Activated naive CD8-positive, alpha-beta T cell treated with anti-CD3 and anti-CD28 coated beads for 36 hours (primary cell): ENCODE measurements at places on chromosomes 12 and 14.

DNA sequence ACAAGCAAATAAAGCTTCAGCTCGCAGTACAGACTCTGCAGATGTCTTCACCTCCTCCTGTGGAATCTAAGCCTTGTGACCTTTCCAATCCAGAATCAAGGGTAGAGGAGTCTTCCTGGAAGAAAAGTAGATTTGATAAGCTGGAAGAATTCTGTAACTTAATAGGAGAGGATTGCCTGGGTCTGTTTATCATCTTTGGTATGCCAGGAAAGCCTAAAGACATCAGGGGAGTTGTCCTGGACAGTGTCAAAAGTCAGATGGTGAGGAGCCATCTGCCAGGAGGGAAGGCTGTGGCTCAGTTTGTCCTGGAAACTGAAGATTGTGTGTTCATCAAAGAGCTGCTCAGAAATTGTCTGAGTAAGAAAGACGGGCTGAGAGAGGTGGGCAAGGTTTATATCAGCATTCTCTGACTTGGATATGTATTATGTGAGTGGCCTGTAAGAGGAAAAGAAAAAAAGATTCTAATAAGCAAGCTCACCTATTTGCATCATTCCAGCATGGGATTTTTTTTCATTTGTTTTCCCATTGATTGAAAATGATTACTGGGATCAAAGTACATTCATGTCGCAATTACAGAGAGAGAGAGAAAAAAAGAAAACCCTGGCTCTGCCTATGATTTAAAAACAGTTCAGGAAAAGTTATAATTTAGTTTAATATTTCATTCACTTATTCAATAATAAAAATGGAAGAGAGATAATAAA is 767 bp downstream of the REP15 start:
- no peak for DNase-seq

GRCh38 chr12:55972042-55972441 is 1.8 kb upstream of the RAB5B start:
- no peak for DNase-seq

- no peak for DNase-seq
Measured at GRCh38 chr12:68470664-68471328, 138.6 kb upstream of the MDM1 start.

GRCh38 chr14:75432411-75432810 is 4.6 kb downstream of the JDP2 start:
- no peak for DNase-seq

DNA sequence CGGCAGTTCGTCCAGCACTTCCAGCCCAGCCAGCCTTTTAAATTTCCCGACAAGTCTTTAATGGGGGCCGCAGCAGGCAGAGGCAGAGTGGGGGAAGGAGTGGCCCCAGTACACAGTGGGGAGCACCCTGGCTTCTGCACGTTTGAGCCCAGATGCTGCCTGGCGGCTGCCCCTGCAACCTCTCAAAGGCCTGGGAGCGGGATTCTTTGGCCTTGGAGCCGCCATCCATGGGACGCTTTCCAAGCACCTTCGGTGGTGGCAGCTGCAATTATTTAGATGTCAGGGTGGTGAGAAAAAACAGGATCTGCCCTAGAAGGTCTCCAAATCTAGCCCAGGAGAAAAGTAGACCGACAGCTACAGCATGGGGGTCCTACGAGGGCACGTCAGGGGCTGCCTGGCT is 46.0 kb downstream of the FAM222A start:
- DNase-seq: no peak

GRCh38 chr12:16606201-16606849 is 363 bp upstream of the LMO3 start:
- no peak for DNase-seq

- DNase-seq: peak; percentile 42
Measured at GRCh38 chr12:93572712-93573551, 457 bp downstream of the SOCS2 start.

DNA sequence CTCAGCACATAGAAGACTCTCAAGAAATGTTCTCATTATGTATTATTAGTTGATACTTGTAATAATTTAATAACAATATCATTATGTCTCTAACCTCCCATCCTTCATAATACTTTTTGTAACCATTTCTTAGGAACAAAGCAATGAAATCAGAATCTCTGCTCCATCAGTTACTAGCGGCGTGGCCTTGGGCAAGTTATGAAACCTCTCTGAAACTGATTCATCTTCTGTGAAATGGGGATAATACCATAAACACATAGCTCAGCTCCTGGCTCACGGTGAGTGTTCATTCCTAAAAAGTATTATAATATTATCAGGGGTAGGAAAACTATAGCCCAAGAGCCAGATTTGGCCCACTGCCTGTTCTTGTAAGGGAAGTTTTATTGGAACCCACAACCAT is 11.4 kb upstream of the CMKLR1 start:
- no peak for DNase-seq

DNA sequence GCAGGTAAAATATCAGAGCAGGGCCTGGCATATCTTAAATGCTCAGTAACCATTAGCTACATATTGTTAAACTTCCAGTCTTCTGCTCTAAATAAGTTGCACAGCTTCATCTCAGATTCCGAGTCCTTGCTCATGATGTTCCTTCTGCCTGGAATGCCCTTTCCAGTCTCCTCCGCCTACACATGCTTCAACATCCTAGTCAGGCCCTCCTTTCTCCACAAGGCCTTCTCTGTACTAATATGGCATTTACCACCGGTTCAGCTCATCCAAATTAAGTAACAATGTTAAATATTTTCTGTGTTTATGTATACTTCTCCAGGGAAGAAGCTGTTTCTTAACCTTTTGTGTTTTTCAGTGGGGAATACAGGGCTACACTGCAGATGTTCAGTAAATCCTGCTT is 8.5 kb downstream of the DHH start:
- DNase-seq: no peak

GRCh38 chr14:102111101-102111500 is 24.3 kb upstream of the HSP90AA1 start:
- DNase-seq: no peak

GRCh38 chr12:112904571-112904970 is 2.2 kb upstream of the OAS1 start:
- no peak for DNase-seq

GRCh38 chr12:89787763-89788162 is 79.1 kb upstream of the ATP2B1 start:
- no peak for DNase-seq

GRCh38 chr14:68846466-68846865 is 53.6 kb upstream of the ZFP36L1 start:
- no peak for DNase-seq

DNA sequence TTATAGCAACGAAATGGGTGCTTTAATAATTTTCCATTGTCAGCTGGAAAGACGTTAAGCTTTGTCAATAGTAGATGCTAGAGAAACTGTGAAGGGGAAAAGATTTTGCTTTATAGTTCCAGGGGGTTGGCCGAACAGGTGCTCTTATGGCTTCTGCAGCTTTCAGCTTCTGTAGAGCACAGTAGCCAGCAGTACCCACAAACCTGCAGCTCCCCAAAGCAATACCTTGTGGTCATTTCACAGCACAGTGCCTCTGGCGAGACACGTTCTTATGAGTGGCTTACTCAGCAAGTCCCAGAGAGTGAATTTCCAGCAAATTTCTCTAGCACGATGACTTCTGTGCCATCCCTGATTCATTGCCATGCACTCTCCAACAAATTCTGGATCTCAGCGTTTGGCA is 416.3 kb upstream of the ATP2B1 start:
- DNase-seq: no peak

GRCh38 chr12:117981267-117981666 is 12.5 kb upstream of the KSR2 start:
- no peak for DNase-seq

DNA sequence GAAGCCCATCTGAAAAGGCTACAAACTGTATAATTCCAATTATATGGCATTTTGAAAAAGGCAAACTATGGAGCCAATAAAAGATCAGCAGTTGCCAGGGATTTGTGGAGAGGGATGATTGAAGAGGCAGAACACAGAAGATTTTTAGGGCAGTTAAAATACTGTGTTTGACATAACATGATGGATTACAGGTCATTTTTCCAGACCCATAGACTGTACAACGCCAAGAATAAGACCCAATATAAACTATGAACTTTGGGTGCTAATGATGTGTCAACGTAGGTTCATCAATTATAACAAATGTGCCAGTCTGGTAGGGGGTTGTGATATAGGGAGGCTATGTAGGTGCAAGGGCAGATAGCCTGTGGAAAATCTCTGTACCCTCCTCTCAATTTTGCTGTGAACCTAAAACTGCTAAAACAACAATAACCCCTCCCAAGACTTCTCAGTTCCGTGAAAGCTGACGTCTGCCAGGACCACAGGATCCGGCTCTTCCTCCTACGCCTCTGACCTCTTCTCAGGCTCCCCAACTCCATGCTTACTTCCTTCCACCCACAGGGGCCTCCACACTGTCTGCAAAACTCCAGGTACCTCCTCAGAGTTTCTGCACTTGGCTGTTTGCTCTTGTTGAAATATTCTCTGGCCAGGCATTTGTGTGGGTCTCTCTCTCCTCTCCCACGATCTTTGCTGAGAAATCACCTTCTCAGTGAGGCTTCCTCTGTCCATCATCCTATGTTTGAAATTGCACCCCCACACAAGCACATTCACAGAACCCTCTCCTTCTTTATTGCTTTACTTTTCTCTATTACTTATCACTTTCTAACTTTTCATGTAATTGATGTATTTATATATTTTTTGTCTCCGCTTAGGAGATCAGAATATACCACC is 131.4 kb downstream of the BBS10 start:
- DNase-seq: no peak

DNA sequence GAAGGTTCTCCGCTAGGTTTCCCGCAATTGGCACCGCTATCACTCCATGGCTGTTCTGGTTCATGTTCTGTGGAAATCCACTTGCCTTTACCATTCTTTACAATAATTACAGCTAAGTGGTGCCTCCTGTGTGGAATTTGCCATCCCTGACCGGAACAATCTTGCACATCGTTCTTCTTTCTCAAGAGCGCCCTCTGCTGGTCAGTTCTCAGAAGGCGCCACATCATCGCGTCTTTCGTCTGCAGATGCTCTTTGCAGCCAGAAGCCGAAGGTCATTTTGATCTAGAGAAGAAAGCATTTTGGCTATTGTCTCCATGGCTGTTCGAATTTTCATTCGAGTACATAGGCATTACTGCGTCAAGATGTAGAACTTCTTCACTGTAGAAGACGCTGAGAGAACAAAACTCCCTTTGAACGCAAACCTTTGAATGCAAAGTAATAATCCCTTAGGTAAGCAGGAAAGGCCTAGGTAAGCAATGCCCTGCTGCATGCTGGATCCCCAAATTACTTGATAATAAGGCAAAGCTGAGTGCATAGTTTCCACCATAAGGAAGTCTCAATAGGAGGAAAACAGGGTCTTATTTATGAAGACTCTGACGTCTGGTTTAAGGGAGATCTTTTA is 10.1 kb upstream of the RTRAF start:
- peak; percentile 72 for DNase-seq

GRCh38 chr14:91297081-91297711 is 52.7 kb upstream of the GPR68 start:
- DNase-seq: no peak

GRCh38 chr14:52059649-52060048 is 9.2 kb downstream of the NID2 start:
- no peak for DNase-seq

DNA sequence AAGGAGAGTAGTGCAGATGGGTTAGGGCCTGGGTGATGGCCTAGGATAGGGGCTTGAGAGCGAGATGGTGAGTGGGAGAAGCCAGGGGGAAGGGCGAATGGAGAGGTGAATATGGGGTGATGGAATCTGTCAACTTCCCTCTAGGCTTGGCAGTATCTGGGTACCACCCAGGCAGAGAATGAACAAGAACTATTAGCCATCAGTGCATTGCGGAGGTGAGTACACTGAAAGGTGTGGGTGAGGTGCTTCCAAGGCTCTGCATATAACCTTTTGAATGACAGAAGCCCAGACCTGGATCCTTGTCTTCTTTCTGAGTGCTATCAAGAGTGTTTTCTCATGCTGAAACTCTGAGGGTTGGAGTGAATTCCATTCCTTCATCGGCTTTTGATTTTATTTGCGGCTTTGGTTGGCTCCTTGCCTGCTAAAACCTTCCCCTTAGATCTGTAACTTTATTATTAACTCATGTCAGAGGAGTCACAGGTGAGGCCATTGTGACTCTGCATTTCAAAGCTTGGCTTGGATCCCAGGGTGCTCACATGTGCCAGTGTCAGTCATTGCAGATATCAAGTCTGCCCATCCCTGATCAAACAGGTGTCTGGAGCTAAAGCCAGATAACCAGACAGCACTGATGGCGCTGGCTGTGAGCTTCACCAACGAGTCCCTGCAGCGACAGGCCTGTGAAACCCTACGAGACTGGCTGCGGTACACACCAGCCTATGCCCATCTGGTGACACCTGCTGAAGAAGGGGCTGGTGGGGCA is 18.6 kb downstream of the PEX5 start:
- DNase-seq: no peak

GRCh38 chr14:94051779-94052178 is 25.6 kb downstream of the OTUB2 start:
- DNase-seq: no peak

GRCh38 chr12:120710805-120711296 is 593 bp downstream of the UNC119B start:
- peak; percentile 29 for DNase-seq

- no peak for DNase-seq
Measured at GRCh38 chr14:73225496-73225895, 11.8 kb upstream of the PAPLN start.

DNA sequence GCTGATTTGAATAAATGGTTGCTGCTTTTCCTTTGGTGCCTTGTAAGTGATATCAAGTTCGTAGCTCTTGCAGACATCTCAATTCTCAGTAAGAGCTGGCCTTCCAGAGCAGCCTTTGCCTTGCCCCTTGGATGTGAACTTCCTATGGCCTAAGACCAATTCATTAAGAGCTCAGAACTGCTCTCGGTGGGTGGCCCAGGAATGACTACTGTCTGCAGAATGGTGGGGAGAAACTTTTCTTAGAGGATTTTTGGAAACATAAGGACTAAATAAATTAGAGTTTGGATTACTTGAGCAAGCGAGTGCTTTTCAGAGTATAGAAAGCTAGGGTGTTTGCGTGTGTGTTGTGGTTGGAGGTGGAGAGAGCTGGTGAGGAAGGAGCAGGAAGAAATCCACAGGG is 306.4 kb upstream of the TBX3 start:
- no peak for DNase-seq

- no peak for DNase-seq
Measured at GRCh38 chr14:66623838-66624237, 115.9 kb downstream of the GPHN start.

DNA sequence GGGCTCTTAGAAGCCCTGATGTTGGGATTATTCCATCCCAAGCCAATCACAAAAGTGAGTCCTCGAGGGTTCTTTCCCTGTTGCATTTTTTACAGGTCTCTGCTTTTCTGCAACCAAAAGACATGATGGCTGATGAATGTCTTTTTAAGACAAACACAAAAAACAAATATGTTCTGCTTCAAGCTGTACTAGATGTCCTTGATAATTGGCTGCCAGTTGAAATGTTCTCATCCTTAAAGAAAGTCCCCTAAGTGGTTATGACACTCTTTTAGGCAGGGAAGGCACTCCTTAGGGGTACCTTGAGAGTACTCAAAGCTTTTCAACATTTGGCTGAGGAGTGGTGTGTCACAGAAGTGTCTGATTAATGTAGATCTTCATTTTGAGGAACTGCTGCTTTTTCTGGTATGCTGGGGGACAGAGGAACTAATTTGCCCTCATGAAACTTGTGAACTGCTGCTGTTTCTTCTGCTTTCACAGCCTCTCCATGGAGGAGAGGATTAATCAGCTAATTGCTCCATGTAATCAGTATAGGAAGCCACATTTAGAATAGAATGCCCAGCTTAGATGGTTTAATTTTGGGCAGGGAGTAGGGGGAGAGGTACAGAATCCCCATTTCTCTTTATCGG is 22.8 kb upstream of the IGF1 start:
- no peak for DNase-seq
